Mucosa of gallbladder (tissue), 1 donor: ENCODE measurements at places on chromosomes 5 and 9. TPM values are rescaled to one million over a fixed set of nuclear protein-coding genes. Genes with fewer than 3 reads are reported as not detected.

The KCNV2 gene
- not detected for total RNA-seq

The FOXD4L4 gene
- total RNA-seq, result not detected

The AGXT2 gene
- 6.6 TPM for total RNA-seq

The DND1 gene
- 2.5 TPM for total RNA-seq

The OBP2B gene
- total RNA-seq, result not detected

The SPATA31E1 gene
- not detected for total RNA-seq

The BTNL8 gene
- total RNA-seq, result 47.3 TPM

The ACTL7A gene
- not detected for total RNA-seq

The TAF11L9 gene
- total RNA-seq, result not detected

The LCN2 gene
- 85.5 TPM for total RNA-seq

The SHROOM1 gene
- total RNA-seq, result 96.1 TPM

The GLRA1 gene
- total RNA-seq, result not detected

The CCNI2 gene
- 8.4 TPM for total RNA-seq

The FOXD1 gene
- total RNA-seq, result 2.6 TPM

The DHFR gene
- 19.7 TPM for total RNA-seq

- DNase-seq, result no peak
Measured at GRCh38 chr5:1832511-1833250, 31.5 kb downstream of the NDUFS6 start.

DNA sequence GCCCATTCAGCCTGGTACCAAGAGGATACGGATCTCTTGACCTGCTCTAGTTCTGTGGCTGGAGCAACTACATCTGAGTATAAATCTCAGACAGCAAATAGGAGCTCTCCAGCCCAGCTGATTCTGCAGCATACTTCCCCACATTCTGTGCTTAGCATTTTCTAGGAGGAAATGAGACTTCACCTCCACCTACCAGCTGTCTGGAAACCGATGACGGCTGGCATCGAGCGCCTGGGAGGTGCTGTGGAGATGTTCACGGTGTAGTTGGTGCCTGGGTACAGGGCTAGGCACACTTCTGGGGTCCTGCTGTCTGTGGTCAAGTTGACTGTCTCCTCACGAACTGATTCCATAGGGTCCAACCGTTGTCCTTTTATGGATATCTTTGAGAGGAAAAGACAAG is 63.6 kb downstream of the SUSD1 start:
- no peak for DNase-seq

- no peak for DNase-seq
Measured at GRCh38 chr9:36128349-36128748, 8.2 kb upstream of the GLIPR2 start.

- DNase-seq, result peak; percentile 17
Measured at GRCh38 chr9:15086156-15086763, 176.0 kb upstream of the FREM1 start.

GRCh38 chr5:163005949-163006348 is 431.4 kb upstream of the CCNG1 start:
- no peak for DNase-seq

DNA sequence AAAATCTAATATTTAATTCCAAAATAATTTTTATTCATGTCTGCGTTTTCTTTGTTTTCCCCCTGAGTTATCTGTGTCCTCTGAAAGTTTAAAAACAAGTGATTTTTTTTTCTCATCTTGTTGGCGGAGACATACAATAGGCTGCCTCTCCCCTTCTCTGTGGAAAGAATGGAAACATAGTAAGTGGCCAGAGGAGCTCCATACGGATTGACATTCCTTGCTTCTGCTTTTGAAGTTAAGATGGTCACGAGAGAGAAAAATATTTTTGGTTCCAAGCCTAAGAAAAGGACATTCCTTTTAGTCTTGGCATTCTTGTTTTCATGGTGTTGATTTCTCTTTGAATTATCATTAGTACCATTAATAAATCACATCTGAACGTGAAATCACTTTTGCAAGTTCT is 28.3 kb downstream of the ZNF462 start:
- DNase-seq, result no peak

- no peak for DNase-seq
Measured at GRCh38 chr5:74054641-74055421, 428.8 kb downstream of the ARHGEF28 start.

- no peak for DNase-seq
Measured at GRCh38 chr5:75320371-75320770, 16.6 kb upstream of the HMGCR start.

DNA sequence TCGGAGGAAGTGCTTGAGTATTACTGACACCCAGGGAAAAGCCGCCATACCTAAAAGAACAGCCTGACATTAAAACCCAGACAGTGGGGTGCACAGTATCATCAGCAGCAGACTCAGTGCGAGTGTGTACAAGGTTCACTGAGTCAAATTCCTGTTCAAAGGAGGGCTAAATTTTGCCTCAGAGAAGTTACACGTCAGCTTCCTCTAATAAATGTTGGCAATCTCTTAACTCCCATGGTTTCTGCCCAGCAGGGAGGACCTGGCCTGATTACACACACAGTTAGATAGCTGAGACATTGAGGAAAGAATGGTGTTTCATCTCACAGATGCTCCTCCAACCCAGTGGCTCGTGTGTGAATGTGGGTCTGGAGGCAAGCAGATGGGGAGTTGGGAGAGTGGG is 38.2 kb downstream of the NIPSNAP3B start:
- DNase-seq, result no peak

- no peak for DNase-seq
Measured at GRCh38 chr9:134219646-134220060, 55.3 kb upstream of the RNU6ATAC start.

DNA sequence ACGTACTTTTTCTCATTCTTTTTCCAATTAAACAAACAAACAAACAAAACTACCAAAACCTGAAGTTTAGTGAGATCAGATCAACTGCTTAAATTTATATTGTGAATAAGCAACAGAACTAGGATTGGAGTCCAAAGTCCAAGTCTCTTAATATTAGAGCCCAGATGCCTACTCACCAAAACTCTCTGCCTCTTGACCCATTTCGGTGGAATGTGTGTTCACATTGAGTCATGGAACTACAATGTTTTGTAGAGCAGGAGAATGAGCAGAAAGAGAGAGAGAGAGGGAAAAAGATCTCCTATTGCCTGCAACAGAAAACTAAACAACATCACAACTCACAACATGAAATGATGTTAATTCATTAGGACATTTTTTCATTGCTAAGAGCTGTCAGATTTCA is 751.1 kb downstream of the TLR4 start:
- DNase-seq, result peak; percentile 26

GRCh38 chr9:89634995-89635742 is 30.4 kb downstream of the GADD45G start:
- DNase-seq, result peak; percentile 43

GRCh38 chr9:17578911-17579793 is at the start of gene SH3GL2:
Gene SH3GL2, plus strand, starts transcription at chr9:17579066.
- DNase-seq, result no peak

DNA sequence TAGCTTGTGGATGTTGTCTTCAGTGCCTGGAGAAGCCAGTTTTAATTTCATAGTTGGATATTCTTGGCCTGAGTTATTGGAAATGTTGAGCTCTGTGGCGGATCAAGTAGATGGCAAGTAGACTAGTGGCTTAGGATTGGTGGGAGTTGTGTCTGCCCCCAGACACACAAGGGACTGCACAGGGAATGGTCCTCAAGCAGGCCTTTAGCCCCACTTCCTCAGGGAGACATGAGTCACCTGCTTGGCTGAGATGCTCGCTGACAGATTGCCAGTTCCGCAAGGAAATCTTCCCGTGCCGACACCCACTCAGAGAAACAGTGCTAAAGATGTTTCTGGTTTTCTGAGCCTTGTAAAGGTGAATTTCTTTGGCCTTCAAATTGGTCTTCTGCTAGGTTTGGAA is 18.8 kb upstream of the CATSPER3 start:
- no peak for DNase-seq

DNA sequence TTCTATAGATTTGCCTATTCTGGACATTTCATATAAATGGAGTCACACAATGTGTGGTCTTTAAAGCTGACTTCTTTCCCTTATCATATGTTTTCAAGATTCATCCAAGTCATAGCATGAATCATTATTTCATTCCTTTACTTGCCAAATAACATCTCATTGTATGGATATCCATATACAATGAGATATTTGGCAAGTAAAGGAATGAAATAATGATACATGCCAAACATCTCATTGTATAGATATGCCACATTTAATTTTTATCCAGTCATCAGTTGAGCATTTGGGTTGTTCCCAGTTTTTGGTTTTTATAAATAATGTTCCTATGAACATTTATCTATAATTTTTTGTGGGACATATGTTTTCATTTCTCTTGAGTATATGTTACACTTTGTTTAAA is 20.5 kb upstream of the OR2K2 start:
- DNase-seq, result no peak

GRCh38 chr5:79122973-79123372 is 11.4 kb downstream of the BHMT start:
- DNase-seq, result no peak

GRCh38 chr5:76801159-76801802 is 17.5 kb upstream of the F2RL1 start:
- DNase-seq, result no peak

DNA sequence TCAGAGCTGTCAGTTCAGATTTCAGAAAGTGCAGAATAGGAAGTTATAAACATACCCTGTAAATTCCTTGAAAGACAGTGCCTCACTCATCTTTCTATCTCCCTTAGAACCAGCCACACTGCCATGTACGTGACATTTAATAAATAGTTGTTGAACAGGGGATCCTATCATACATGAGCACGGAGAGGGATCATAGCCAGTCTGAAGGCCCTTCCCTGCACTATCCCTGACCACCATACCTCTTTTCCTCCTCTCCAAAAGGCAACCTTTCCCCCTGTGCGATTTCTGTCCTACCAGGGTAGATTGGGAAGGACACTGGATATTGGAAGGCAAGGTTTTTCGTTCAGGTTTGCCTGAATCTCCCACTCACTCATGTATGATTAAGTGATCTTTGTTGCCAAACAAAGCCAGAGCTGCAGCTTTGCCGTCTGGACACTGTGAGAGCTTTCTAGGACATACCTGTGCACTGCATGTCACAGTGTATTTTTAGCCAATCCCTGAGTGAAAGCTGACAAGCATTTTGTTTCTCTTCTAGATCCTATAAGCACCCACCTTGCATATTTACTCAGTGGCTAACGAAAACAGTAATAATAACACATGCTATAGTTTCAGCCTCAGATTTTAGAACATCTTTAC is 986.5 kb upstream of the WWC1 start:
- no peak for DNase-seq

DNA sequence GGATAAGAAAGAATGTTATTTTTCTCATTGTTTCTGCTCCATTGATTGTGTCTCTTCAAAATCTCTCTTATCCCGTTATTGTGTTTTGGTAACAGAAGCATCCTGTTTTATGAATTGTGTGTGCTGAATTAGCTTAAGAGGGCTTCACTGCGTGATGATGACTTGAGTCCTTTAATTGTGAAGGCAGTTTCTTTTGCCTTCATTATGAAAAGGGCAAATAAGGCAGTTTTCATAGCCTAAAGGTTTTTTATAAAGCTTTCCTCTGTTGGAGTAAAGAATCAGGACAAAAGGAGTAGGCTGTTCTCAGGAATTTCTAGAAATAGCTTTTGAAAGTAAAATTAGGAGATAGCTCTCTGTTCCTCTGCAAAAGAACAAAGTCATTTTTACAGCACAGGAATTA is 169.8 kb downstream of the FOCAD start:
- no peak for DNase-seq

DNA sequence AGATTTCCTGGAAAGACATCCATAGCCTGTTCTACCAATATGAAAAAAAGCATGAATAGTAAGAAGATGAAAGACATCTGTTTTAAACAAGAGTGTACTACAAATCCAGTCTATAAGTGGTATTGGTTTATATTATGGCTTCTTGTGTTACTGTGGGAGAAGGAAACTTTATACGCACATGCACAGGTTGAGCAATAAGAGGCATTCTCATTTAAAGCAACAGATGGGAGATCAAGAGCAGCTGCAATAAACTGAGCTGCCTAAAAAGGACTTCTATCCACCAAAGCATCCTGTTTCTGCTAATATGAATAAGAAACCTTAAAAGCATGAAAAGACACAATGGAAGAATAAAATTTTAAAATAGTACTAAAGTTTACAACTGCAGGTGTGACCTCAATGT is 8.6 kb upstream of the PCDHB1 start:
- DNase-seq, result no peak

DNA sequence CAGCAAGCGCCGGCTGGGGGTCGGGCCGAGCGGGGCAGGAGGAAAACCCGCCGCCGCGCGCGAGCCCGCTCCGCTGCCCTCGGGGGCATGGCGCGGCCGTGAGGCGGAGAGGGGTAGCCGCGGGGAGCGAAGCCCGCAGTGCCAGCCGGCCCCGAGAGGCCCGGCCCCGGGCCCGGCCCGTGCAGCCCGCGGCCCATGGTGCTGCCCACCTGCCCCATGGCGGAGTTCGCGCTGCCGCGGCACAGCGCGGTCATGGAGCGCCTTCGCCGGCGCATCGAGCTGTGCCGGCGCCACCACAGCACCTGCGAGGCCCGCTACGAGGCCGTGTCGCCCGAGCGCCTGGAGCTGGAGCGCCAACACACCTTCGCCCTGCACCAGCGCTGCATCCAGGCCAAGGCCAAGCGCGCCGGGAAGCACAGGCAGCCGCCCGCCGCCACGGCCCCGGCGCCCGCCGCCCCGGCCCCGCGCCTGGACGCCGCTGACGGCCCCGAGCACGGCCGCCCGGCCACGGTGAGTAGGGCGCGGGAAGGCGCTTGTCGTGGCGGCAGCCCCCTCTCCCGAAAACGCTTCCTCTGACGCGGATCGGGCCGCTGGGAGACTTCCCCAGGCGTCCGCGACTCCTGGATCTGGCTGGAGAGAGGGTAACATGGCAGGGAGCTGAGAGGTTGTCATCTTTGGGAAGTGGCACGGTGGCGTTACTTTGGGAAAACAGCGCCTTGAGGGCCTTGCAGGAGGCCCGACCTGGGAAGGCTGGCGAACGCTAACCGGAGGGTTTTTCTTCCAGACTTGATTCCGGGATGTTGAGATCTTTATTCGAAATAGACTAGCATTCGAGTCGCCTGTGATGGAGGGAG is 523 bp downstream of the MAML1 start:
- DNase-seq, result peak; percentile 20

- DNase-seq, result no peak
Measured at GRCh38 chr5:92801911-92802310, 779.1 kb downstream of the NR2F1-AS1 start.

DNA sequence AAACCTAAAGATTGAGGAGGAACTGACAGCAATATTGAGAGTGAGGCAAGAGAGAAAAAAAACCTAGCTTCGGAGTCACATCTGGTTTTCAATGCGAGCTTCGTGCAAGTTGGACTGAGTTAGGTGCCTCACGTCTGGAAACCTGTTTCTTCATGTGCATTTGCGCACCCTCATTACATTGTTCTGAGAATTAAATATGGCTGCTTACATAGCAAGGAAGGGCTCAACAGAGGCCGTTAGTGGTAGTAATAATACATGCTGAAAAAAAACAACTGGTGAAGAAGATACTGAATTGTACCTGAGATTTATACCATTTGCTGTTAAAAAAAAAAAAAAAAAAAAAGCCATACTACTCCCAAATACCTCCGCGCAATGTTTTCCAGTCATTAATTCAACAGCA is 18.6 kb downstream of the DNAJA1 start:
- no peak for DNase-seq
